Mammary epithelial cell (primary cell): ENCODE measurements at places on chromosomes 3 and 15. TPM values are rescaled to one million over a fixed set of nuclear protein-coding genes. Genes with fewer than 3 reads are reported as not detected.

GRCh38 chr3:150165396-150166094, 194.8 kb upstream of the PFN2 start:
- no peak for DNase-seq

DNA sequence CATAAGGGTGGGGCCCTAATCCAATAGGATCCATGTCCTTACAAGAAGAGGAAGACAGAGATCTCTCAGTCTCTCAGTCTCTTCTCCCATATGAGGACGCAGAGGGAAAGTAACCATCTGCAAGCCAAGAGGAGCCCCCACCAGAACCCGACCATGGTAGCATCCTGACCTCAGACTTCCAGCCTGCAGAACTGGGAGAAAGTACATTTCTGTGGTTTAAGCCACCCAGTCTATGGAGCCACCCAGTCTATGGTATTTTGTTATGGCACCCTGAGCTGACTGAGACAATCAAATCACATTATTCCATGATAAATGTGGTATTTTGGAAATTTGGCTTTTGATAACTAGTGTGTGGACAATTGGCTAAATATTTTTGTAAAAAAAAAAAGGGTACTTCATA, 101.5 kb upstream of the TMC3 start:
- no peak for DNase-seq

DNA sequence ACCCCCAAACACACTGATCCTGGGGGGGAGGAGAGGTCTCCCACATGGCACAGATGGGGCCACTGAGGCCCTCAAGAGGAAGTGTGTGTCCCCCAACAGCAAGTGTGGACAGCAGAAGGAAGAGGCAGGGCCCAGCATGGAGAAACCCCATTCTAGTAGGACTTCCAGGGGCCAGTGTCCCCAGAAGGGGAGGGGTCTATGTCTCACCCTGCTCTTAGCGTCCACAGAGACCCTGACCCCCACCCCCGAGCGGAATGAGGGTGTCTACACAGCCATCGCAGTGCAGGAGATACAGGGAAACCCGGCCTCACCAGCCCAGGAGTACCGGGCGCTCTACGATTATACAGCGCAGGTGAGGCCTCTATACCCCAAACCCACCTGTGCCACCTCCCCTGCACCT, 35.3 kb downstream of the TSPAN3 start:
- no peak for DNase-seq

- no peak for DNase-seq
These were observed 209.9 kb downstream of the ITPR1 start for GRCh38 chr3:4703054-4703480.

- no peak for DNase-seq
These were observed 499.9 kb upstream of the LMCD1 start for GRCh38 chr3:8001712-8002111.

DNA sequence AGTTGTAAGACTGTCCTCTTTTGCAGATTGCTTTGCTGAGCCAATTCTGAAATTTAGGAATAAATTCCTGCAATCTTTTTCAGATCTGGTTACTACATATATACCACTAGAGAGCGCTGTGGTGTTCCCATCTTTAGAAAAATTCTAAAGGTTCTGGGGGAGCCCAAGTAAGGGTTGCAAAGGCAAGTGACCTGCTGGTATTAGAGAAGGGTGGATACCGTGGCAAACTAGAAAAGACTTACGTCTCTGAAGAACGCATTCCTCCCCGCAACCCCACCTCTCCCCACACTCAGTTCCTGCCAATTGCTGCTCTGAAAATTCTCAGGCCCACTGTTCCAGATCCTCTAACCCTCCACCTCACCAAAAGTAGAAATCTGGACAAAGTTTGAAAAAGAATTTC, 48.5 kb downstream of the EFHB start:
- peak; percentile 13 for DNase-seq

DNA sequence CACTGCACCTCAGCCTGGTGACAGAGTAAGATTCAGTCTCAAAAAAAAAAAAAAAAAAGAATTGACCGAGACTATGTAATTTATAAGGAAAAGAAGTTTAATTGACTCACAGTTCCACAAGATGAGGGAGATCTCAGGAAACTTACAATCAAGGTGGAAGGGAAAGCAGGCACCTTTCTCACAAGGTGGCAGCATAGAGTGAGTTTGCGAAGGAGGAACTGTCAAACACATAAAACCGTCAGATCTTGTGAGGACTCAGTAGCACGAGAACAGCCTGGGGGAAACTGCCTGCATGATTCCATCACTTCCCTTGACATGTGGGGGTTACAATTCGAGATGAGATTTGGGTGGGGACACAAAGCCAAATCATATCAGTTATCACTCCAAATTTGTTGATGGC, 380.9 kb downstream of the EDEM1 start:
- DNase-seq, result peak; percentile 1

DNA sequence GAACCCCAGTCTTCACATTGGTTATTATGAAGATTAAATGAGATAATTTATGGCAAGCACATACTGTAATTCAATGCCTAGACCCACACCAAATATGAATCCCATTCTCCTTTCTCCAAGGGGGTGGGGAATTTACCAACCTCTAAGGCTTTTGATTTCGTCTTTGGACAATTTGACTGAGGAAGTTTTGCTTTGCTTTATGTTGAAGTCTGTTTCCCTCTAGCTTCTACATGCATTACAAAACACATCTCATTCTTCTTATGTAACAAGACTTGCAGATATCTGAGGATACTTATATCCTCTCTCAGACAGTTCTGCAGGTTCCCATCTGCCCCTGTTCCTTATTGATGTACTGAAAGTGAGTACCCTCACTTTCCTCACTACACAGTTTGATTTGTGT, 12.2 kb downstream of the CD80 start:
- no peak for DNase-seq

- peak; percentile 77 for DNase-seq
These were observed 378.7 kb upstream of the TGFBR2 start for GRCh38 chr3:30227571-30228301.

DNA sequence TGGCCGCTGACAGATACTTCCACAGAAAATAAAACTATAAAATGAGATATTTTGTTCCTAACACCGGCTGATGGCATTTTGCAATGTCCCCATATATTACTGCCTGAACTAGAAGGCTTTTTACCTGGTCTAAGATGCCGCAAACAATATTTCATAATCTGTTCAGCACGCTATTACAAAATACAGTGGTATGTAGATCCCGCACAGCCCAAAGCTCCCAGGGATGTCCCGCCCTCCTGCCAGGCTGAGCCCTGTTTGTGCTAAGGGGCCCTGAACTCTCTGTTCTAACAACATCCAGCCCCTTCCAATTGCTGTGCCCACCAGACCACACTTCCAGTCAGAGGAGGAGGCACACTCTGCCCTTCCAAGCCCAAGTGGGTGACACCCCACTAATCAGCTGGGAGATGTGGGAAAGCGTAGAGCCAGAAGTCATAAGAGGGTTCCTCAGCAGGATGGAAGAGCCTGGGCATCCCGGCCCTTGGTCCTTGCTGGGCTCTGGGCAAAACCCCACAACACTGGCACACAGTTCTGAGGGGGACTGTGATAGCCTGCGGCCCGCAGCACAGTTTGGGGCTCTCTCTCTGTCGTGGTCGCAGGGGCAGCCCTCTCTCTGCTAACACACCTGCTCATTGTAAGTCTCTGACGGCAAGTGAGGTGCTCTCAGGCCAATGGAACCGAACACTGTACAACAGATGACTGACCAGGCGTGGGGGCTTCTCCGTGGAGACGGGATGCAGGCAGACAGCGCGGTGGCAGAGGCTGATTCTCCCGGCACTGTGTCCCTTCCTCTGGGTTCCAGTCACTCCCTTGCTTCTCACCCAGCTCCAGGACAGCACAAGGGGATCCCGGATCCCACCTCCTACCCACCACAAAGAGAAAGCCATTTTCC, 55.2 kb downstream of the PCSK6 start:
- DNase-seq, result no peak

- DNase-seq, result peak; percentile 72
These were observed 1.2 kb downstream of the B2M start for GRCh38 chr15:44712346-44713005.

DNA sequence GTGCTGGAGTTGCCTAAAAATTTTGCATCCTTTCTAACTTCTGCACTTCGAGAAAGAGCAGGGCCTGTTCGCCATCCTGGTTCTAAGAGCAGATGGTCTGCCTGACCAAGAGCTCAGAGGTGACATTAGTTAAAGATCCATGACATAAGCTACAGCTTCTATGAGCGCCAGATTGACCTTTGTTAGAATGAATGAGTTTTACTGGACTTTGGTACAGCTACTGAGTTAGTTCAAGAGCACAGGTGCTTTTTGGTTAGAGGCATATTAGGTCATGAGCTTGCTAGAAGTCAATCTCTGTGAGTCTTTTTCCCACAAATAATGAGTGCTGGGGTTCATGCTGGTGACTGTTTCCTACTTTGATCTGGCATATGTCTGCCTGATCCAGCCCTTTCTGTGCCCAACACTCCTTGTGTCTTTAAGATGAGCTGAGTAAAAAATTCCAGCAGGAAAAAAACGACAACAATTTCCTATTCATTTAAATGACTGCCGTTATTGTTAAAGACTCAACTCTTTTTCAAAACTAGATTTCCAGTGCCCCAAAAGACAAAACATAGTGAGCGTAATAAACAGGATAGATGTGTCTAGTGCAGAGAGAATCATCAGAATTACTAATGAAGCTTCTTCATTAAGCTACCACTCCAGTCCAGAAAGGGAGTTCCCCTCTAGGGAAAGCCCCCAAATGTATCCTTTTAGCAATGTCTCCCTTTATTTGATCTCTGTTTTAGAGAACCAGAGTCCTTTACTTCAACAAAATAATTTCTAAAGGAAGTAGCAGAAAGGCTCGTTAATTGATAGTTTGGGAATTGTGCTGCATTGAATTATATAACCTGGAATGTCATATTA, 152.9 kb downstream of the SLCO3A1 start:
- DNase-seq, result no peak

DNA sequence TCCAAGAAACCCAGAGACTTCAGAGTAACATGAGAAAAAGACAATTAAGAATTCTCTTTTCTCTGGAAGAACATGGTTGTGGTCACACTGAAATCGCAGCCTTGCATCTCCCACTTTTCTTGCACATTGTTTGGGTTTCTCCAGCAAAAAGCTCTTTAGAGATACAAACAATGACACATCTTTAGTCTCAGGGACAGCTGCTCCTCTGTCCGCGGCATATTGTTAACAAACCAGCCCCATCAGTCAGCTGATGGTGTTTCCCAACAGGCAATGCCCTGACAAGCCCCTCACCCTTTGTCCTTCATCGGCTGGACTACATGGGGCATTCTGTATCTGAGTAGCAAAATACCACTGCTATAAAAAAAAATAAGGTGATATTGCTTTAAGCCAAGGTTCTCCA, 53.4 kb downstream of the UMPS start:
- no peak for DNase-seq

GRCh38 chr3:192848371-192849233, 69.1 kb downstream of the MB21D2 start:
- no peak for DNase-seq

GRCh38 chr3:23735535-23736326, 70.0 kb upstream of the UBE2E1 start:
- DNase-seq, result no peak

DNA sequence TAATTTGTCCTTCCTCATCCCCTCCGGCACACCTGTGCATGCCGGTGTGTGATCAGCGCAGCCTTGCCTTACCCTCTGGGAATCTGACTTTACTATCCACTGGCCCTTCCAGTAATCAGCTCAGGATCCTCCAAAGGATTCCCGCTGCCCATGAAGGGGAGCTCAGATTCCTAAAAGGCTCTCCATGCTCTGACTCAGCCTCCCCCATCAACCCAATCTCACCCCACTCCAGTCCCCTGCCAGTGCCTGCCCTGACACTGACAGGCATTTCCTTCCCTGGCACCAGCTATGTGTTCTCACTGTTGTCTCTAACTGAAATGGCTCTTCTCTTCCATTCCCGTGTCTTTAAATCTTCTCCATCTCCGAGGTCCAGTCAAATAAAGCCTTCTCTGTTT, 7.3 kb upstream of the BCL2A1 start:
- DNase-seq, result no peak

- no peak for DNase-seq
These were observed 665 bp upstream of the RASGRP1 start for GRCh38 chr15:38565287-38565670.

GRCh38 chr15:41125931-41126642, 10.0 kb upstream of the INO80 start:
- DNase-seq, result peak; percentile 88

- no peak for DNase-seq
These were observed 63.4 kb downstream of the EOMES start for GRCh38 chr3:27658741-27659140.

GRCh38 chr15:88908123-88908522, 5.1 kb downstream of the MFGE8 start:
- DNase-seq, result no peak

DNA sequence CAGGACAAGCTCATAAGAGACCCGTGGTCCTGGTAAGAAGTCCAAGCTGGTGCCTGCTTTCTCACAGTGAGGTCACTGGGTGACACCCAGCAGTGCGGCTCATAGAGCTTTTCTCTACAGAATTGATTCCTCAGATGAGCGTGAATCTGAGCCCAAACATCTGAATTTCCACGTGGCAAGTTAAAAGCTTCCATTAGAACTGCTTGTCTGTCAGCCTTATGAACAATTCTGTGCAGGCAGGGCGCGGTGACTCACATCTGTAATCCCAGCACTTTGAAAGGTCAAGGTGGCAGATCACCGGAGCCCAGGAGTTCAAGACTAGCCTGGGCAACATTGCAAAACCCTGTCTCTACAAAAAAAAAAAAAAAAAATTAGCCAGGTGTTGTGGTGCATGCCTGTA, 113.1 kb upstream of the ABHD17C start:
- DNase-seq, result peak; percentile 43

- peak; percentile 19 for DNase-seq
These were observed 20.5 kb upstream of the MINDY4B start for GRCh38 chr3:150925751-150926201.

DNA sequence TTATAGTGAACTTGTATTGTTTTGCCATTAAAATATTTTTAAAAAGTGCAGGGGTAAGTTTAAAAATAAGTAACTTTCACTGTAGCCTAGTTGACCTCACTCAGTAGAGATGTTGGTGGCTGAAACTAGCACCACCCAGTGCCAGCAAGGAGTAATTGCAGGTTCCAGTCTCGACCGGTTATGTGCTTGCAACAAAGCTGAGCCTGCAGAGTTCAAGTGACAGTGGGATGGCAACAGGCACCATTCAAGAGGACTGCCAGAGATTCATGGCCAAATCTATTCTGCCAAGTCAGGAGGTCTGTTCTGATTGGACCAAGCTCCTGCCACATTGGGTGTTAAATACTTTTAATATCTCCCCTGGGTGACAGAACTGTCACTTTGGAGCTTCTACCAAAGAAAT, 2.7 kb downstream of the ADAMTS7 start:
- DNase-seq, result peak; percentile 35

GRCh38 chr15:95662638-95663037, 667.9 kb upstream of the NR2F2 start:
- no peak for DNase-seq

Gene EBLN2
- polyA plus RNA-seq, result 0.42 TPM

Gene SLC2A2
- polyA plus RNA-seq, result not detected

Gene NOX5
- 2.6 TPM for polyA plus RNA-seq

Gene TMEM89
- polyA plus RNA-seq, result not detected

Gene HGD
- polyA plus RNA-seq, result not detected

Gene ALDH1A2
- polyA plus RNA-seq, result 0.15 TPM

Gene AP3B2
- 9.4 TPM for polyA plus RNA-seq

Gene TM4SF4
- not detected for polyA plus RNA-seq

Gene MCF2L2
- polyA plus RNA-seq, result 0.26 TPM
